ENCODE measurements at places on chromosomes 4 and X.

DNA sequence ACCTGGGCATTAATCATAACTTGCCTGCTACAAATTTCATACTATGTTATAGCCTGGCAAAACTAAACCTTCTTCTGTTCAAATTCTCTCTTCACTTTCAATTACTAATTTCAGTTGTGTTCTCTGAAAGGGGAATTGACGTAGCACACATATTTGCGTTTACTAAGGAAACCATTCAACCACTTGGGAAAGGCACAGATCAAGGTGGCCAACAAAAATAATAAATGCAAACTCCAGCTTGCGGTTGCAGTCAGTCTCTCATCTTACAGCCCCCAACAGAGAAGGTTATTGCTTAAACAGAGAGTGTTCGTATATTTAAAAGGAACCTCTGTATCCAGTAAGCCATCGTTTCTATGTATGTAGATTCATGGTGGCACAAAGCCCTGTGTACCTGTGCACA, 4.0 kb downstream of the SRPX start:
- DNase-seq: no peak

- DNase-seq: no peak
Measured at GRCh38 chrX:101108284-101108683, 10.3 kb downstream of the CENPI start.

DNA sequence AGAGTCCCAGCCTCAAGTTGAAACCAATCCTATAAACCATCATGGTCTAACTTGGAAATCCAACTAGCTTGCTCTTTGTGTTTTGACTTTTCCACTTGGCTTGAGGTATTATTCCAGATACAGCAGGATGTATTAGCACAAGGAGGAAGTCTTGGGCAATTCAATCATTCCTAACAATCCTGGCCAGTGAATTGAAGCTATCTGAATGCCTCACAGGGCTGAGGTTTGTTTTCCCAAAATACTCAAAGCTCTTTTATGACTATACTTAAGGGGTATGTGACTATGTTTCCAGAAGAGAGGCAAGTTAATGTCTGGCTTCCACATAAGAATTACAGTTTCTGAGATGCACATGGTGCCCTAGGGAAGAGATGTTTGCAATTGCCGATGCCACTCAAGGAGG, 66.8 kb upstream of the SH3RF1 start:
- DNase-seq: no peak

DNA sequence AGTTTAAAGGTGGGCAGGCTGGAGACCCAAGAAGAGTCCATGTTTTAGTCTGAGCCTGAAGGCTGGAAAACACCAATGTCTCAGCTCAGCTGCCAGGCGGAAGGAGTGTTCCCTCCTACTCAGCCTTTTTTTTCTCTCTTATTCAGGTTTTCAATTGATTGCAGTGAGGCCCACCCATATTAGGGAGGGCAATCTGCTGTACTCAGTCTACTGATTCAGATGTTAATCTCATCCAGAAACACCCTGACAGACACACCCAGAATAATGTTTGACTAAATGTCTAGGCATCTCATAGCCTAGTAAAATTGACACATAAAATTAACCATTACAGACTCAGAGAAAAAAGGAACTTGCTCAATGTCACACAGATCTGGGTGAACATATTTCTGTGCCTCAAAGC, 347.1 kb downstream of the GBA3 start:
- DNase-seq: no peak

DNA sequence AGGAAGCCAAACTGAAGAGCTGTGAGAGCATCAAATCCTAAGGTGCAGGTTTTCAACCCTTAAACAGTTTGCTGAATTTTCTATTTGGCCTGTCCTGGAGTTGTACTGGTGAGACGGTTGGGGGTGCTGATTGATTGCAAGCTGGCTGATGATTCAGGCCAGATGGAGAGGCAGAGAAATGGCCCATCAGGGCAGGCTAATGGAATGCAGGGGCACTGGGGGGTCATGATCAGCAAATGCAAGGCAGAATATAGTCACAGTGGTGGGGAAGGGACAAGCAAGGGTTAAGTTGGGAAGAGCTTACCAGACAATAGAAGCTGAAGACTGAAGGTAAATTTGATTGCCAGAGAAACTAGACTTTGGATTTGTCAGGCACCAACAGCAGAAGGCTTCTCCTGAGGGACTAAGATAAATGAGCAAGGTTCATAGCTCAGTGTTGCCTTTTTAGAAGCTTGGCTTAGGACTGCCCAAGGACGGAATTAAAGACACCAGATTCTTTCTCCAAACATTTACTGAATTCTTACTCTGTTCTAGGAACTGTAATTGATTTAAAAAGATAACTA, 4.3 kb upstream of the AADAT start:
- no peak for DNase-seq

DNA sequence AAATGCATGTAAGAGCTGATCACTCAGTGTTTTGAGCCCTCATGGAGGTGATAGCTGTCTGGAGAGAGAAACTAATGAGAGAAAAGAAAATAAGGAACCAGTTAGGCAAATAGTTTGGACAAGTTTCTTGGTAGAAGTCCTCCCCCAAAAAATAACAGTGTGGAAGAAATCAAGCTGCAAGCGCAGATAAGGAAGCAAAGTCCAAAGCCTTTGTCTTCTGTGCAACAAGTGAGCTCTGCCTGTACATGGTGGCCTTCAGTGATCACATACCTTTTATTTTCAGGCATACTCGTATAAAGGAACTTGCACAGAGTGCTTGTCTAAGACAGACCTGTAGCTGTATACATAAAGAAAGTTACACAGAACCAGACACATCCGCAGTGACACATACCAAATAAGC, 2.5 kb upstream of the UGT2A3 start:
- no peak for DNase-seq

All from epithelial cell of prostate (primary cell).